Stimulated activated CD4-positive, alpha-beta T cell treated with anti-CD3 and anti-CD28 coated beads, Interleukin-2, amount 100 ng/mL, for 24 hours (primary cell): ENCODE measurements at places on chromosomes 3 and 15.

DNA sequence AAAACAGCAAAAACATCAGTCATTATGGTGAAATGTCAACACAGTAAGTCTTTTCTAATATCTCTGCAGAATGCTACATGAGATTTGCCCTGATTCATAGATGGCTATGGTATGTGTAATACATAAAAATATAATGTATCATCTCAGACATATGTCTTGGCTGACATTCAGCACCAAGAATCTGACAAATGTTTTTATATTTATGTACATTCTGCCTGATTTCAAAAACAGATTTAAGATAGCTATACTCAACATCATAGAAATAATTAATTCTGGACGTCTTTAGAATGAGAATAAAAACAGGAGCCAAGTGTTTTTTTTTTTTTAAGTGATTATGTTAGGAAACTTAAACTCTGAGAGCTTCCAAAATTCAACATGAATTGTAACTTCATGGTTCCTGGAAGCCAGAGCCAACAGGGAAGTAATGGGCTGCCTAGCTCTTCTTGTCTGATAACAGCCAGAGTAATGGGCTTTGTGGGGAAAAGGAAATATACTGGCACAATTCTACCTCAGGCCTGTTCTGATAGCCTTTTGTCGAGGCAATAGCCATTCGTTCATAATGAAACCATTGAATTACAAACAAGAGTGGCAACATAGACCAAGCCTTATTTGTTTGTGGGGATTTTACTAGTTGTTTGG lies 184.4 kb downstream of the VGLL4 start:
- no peak for DNase-seq

DNA sequence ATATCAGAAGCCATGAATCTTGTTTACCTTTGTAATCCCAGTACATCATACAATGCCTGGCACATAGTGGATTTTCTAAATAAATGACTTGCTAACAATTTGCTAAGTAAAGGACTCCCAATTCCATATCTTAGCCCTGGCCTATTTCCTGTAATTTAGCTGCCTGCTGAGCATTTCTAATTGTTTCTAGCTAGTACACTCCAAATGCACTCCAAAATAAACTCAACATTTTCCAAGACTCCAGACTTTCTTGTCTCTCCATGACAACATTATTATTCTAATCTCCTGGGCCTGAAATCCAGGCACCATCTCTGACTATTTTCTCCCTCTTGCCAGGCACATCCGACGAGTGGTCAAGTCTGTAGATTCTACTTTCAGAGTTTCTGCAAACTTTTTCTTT lies 773.5 kb downstream of the SQOR start:
- no peak for DNase-seq

DNA sequence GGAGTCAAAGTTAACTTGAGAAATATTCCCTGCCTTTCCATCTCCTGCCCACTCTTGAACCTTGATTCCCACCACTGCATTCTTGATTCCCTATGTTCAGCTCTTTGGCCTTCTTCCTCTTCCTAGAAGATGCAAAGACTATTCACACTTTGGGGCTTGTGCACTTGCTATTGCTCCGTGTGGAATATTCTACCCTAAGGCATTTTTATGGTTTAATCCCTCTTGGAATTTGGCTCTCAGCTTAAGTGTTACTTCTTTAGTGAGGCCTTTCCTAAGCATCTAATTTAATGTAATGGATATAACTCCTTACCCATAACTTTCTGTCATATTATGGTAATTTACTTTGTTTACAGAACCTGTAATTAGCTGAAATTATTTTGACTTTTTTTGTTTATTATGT lies 318.9 kb upstream of the COL8A1 start:
- DNase-seq, result no peak

- no peak for DNase-seq
These were observed 91.3 kb downstream of the PRICKLE2 start for GRCh38 chr3:64133987-64134386.

- no peak for DNase-seq
These were observed 63.1 kb downstream of the LSM3 start for GRCh38 chr3:14241716-14242115.

DNA sequence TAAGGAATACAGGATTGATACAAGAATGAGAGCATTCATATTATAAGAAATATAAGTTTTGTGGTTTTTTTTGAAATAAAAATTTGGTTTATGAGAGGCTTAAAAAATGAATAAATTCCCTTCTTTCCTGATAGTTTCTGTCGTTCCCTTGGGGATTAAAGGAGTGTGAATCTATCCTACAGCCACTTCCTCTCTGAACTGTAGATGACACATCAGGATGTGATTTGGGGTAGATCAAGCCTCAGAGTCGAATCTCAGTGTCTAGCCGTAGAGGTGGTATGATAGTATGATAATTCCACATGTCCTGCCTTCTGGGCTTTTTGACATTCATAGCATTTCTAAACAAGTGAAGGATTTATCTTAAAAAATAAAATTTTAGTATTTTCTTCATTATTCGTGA lies 343.1 kb downstream of the LPP start:
- DNase-seq, result no peak

GRCh38 chr15:35713733-35714132 lies 167.8 kb upstream of the DPH6 start:
- no peak for DNase-seq
